ENCODE measurements at places on chromosomes 2 and 18.

DNA sequence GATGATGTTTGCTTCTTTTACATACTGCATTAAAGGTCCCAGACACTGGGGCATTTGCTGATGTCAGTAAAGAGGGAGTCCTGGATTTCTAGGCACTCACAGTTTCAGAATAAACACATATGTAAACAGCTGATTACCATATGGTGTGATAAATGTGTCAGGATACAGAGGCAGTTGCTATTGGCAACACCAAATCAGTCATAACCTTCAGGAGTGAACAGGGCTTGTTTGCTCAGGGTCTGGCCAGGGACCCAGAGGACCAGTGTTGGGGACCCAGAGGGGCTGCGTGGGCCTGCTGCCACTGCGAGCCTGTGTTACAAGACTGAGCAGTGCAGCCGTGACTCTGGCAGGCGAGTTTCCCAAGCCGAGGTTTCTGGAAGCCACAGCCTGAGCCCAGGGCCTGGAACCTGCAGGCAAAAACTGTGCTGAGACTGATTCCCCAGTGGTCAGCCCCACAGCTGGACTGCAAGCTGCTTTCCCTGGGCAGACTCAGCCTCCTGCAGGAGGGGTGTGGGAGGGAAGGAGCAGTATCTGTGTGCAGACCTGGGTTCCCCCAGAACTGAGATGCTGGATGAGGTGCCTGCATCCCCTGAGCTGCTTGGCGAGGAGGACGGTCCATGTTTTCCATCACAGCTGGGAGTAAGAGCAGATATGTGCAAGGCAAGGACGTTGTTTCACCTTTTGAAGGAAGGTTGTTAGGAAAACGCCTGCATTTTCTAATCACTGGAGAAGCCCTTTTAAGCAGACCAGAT is 23.6 kb downstream of the ASAP2 start:
- no peak for DNase-seq

DNA sequence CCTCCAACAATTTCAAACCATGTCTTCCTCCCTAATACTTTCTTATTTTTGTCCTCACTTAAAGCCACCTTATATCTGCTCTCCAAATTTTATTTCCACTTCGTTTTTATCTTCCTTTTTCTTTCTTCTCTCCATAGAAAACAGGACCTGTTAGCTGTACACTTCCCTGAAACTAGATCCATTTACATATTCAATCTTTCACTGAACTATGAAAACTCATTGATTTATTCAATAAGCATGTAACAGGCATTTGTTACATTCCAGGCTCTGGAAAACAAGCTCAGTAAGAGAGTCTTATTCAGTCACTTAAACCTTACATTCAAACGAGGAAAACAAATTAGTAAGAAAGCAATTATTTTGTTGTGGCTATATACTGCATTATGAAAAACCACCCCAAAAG is 1225.3 kb downstream of the SUCLG1 start:
- no peak for DNase-seq

DNA sequence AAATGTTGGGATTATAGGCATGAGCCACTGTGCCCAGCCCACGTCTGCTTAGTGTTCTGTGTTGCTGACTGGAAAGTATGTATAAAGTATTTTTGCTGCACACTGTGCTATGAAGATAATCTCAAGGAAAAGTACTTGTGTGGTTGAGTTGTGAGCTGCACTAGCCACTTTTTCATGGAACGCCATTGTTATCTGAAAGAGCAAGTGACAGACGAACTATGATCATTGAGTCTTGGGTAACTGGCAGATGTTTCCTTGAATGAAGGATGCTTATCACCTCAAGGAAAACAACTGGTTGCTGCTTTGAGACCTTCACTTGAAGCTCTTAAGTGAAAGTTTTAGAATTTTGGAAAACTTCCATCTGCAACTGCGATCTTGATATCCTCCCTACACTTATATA is 82.2 kb upstream of the KCTD1 start:
- DNase-seq, result no peak

- DNase-seq, result no peak
Observed at GRCh38 chr2:51990684-51991083, 958.8 kb upstream of the NRXN1 start.
